ENCODE measurements at places on chromosomes 3 and 15.

GRCh38 chr3:43531835-43532234 lies 90.0 kb downstream of the ANO10 start:
- no peak for DNase-seq

DNA sequence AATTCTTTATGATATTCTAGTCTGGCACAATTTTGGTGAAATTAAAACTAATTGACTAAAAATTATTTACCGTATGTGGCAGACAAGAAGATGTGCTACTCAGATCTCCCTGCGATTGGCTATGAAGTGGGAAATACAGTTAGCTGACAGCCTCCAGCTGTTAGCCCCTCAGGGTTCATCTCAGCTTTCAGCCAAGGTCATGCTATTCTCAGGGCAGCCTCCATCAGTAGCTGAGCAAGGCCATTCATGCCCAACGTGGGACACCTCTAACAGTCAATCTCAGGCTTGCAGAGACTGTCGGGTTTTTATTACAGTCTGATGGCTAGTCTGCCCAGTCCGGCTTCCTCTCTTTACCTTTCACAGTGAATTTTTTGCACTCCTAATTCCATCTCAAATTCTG lies 6.7 kb downstream of the PARP9 start:
- no peak for DNase-seq

DNA sequence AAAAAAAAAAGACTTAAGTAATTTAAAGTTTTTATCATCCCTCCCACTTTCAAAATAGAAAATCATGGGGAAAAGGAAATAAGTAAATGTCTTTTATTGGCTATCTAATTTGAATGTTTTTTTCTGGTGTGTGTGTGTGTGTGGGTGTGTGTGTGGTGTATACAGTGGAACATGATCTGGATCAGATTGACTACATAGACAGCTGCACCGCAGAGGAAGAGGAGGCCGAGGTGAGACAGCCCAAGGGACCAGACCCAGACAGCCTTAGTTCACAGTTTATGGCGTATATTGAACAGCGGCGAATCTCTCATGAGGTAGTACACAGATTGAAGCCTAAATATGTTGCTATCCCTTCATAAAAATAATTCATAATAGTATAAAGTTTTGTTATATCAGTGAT lies 44.5 kb downstream of the LRCH3 start:
- DNase-seq, result no peak

- peak; percentile 48 for DNase-seq
Observed at GRCh38 chr3:167740961-167741587, 5.6 kb downstream of the SERPINI1 start.

DNA sequence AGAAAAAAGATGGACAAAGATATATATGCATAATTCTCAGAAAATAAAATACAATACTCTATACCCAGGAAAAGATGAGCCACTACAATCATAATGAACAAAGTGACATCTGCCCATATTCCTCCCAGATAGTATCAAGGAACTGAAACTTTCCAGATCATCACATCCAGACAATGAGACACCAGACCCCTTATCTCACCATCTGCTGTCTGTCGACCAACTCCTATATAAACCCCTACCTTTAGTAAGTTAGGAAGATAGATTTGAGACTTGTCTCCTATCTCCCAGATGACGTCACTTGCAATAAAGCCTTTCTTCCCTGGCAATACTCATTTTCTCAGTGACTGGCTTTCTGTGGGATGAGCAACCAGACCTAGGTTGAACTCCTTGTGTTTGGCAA lies 1071.6 kb downstream of the PLOD2 start:
- DNase-seq, result no peak

- DNase-seq, result no peak
Observed at GRCh38 chr3:4011166-4011565, 211.9 kb downstream of the LRRN1 start.

GRCh38 chr3:130825762-130826299 lies 68.1 kb upstream of the ATP2C1 start:
- no peak for DNase-seq

GRCh38 chr15:63288778-63289378 lies 11.5 kb downstream of the APH1B start:
- DNase-seq, result no peak

DNA sequence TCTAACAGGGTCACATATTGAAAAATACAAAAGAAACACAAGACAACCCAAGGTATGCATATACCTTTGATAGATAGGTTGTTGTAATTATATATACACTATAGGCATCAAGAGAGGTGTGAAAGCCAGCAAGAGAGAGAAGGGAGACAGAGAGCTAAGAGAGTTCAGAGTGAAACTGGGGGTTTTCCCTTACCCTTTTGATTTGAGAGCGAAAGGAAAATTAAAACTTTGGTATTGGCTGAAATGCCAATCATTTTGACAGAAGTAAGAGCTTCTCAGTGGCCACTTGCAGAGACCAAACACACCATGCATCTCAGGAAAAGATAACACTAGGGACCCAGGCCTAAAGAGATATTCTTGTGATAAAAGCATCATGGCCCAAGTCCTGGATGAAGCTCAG lies 183.6 kb downstream of the SHOX2 start:
- no peak for DNase-seq

DNA sequence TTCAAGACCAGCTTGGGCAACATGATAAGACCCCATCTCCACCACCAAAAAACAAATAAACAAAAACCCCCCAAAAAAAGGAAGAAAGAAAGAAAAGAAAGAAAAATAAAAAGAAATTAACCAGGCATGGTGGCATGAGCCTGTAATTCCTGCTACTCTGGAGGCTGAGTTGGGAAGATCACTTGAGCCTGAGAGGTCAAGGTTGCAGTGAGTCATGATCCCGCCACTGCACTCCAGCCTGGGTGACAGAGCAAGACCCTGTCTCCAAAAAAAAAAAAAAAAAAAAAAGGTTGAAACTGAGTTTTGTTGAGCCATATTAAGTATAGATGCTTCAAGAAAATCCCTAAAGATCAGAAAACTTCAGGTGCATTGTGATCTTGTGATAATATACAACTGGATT lies 217.3 kb upstream of the LRRFIP2 start:
- no peak for DNase-seq

- no peak for DNase-seq
Observed at GRCh38 chr15:76153241-76154197, 93.7 kb downstream of the TMEM266 start.

DNA sequence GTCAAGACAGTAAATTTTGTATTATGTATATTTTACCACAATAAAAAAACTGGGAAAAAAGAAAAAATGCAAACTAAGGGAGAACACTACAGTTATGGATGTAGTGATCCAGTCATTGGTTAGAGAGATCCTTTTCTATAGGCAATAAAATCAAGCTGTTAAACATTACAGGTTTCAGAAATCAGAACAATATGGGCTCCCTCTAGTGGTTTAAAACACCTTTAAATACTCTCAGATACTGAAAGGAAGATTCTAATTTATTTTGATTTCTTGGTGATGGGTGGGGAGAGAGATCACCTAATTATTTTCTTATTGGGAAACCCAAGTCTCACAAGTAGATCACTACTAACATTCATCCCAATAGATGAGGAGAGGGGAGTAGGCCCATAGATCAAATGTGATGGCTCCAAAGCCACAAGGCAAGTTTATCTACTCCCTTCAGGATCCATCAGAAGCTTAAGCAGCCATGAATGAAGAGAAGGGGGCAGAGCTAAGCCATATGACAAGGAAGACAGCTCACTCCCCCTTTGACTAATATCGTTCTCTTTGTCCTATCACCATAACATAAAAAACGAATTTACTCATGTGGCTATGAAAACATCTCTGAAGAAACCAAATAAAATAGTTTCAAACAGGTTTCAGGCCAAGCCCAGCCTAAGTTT lies 118.6 kb downstream of the ANO10 start:
- no peak for DNase-seq
